ENCODE measurements at places on chromosomes 2 and 18.

DNA sequence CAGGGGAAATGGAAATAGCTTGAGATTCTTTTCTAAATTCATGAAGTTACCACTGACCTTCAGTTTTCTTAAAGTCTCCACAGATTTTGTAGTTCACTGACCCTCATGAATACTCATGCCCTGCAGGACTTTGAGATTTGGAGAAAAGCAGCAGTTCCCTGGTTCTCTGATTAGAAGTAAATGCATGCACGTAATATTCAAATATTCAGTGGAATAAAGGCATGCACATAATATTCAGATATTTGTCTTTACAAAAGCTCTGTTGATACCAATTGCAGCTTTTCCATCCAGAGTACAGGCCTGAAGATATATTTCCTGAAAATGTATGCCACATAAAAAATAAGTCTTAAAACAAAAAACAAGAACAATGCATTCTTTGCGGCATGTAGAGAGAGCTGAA lies 219.8 kb downstream of the ADCYAP1 start:
- DNase-seq, result no peak

DNA sequence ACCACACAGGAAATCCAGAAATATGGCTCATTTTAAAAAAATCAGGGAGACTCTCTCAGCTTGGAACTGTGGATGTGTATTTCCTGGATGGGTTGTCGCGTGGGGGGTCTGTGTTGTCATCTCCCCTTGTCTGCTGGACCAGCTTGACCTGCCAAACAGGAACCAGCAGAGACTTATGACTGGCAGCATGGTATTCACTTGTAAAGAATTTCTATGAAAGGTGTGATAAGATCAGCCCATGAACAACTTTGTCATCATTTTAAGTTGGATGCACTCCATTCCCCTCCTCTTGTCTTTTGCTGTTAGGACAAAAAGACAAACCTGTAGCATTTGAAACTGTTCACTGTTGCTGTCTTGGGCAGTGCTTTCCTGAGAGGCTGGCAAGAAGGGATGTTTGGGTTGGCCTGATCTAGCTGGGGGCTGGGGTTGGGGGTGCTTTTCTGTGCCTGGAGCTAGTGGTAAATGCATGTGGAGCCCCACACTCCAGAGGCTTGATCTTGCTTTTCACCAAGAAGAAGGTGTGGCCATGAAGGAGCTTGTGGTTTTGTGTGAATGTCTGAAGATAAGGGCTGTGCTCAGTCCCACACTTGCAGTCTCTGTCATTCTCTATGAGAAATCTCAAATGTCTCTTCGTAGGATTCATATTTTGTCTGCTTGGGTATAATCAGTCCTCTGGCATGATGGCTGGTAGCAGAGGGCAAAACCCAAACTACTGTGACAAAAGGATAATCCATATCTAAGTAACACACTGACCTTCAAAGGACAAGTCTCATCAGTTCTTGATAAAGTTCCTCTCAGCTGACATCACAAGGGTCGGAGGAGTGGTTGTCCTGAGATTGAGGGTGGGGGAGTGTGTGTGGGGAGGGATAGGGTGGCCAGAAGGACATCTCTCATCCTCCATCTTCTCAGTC lies 39.0 kb downstream of the RALB start:
- DNase-seq, result no peak

DNA sequence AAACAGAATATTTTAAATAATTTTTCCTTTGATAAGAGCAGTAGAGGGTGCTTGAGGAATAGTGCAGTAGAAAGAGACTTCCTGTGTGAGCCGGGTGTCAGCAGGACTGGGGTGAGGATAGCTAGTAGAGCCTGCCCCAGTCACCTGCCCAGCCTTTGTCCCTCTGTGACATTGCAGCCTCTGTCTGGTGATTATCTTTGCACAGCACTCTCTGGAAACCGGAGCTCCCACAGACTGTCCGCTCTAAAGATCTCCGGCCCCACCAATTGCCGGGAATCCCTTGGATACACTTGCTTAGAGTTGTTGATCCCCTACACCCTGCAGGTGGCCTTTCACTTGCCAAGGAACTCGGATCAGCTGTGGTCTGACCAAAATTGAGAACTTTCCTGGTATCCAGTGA lies 1081.3 kb upstream of the TMEFF2 start:
- DNase-seq, result no peak

DNA sequence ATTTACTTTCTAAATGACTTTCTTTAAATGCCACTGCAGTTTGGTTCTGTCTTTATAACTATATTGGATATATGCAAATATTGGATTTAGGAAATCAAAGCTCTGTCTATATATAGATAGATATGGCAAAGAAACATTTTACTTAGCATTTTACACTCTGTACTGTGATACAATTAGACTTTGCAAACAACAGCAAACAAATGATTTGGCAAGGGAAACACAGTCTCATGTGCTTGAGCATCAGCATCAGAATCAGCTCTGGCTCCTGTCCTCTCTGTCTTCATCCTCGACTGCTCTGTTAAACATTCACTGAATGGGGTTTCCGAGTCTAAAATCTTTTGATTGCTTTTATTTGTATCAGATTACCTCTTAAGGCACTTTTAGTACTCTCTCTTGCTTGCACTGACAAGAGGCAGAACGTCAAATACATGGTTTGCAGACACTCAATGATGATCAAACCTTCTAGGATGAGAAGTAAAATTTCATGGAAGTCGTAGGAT lies 176.8 kb upstream of the LRP1B start:
- DNase-seq, result no peak

DNA sequence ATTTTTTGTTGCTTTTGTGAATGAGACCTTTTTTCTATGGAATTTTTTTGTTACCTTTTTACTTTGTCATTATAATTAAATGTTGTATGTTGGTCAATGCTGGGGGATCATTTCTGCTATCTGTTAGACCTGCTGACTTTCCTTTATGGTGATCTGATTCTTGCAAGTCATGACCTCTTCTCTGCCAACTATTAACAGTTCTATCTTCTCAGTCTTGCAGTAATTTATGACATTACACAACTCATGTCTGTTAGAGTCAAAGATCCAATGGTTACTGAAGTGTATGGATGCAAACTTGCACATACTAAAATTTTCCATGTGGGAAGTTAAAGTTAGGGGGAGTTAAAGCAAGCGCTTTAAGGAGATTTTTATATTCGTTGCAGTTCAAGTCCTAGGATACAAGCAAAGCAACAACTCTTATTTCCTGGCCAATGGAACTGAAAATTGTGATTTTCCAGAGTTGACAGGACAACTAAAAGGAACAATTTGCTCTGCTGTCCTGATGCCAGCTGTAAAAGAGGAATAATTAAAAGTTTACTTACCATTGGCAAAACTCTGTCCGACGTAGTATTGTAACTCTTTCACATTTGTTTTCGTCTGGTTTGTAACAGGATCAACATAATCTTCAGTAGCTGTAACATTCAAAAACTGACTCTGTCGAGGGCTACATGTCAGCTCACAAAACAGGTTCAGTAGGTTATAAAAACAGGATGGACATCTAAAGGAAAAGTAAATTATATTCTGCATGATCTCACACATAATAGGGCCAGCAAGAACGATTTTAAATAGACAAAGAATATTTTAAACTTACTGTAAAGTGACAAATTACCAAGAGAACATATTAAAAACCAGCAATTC lies 17.8 kb downstream of the NPC1 start:
- DNase-seq, result no peak
